Hematopoietic multipotent progenitor cell treated with erythropoietin and hydrocortisone succinate and interleukin-3 and kit ligand, for 6 days (in vitro differentiated cells): ENCODE measurements at places on chromosomes 6 and 20.
A peak's percentile ranks its signal among the peaks of the same experiment; 100 is the strongest.

DNA sequence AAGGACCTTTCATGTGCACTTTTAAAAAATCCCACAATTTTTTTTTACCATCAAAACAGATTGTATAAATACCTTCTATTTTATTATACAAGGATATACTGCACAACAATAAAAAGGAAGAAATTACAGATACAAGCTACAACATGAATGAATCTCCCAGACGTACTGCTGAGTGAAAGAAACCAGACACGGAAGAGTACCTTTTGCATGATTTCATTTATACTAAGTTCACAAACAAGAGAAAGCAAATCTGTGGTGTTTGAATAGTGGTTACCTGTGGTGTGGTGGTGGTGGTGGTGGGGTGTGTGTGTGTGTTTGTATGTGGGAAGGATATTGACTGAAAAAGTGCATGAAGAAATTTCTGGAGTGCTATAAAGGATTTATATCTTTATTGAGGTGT lies 6.8 kb upstream of the PLCB4 start:
- no peak for DNase-seq

DNA sequence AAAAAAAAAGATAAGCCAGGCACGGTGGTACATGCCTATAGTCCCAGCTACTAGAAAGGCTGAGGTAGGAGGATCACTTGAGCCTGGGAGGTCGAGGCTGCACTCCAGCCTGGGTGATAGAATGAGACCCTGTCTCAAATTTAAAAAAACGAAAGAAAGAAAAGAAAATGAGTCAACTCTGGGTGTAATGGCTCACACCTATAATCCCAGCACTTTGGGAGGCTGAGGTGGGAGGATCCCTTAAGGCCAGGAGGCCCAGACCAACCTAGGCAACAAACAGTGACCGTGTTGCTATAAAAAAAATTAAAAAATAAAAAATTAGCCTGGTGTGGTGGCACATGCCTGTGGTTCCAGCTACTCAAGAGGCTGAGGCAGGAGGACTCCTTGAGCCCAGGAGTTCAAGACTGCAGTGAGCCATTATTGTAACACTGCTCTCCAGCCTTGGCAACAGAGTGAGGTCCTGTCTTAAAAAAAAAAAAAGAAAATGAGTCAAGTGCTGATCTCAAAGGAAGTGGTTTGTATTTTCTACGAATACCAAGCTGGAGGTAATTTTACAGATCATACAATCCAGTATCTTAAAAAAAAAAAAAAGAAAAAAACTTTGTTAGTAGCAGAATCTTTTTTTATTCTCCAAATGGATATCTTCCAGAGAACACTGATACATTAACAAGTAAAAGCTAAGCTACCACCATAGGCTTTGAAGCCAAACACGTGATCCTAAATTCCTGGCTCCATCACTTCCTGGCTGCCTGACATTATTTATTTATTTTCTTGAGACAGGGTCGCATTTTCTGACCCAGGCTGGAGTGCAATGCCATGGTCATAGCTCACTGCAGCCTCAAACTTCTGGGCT lies 5.7 kb downstream of the COMMD7 start:
- DNase-seq, result peak; percentile 28

DNA sequence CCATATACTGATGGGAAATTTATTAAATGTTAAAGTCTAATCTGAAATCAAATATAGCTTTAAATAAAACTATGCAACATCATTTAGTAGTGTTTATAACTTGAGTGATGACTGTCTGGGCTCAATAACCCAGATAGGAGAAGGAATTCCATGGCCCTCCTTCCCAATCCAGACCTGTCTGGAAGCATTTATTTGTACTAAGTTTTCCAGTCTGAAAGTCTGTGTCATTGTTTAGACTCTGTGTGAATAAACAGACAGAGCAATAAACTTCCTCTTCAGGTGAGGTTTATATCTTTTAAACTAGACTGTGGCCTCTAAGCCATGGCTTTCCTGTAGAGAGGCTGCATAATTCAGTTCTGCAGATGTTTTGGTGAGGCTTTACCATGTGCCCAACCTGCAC lies 176.4 kb downstream of the SOX4 start:
- no peak for DNase-seq

- peak; percentile 34 for DNase-seq
Measured at GRCh38 chr20:40251284-40251932, 437.6 kb downstream of the MAFB start.

GRCh38 chr20:36548006-36548315 lies 6.6 kb downstream of the MYL9 start:
- peak; percentile 19 for DNase-seq

DNA sequence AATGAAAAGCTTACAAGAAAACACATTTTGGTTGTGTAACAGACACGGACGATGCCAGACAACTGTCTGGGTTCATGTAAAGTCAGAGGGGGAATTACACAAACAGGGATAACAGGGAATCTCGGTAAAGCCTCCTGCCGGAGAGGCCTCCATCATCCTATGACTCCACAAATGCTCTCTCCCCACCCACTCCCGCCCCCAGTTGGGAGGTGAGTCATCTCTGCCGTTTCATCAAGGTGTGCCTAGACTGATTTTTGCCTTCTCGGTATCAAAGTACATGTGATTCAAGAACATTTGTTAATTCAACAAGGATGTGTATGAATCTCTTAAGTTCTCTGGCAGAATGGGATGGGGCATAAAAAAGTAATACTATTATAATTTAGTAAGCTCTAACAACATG lies 304.9 kb upstream of the PRDM1 start:
- no peak for DNase-seq

DNA sequence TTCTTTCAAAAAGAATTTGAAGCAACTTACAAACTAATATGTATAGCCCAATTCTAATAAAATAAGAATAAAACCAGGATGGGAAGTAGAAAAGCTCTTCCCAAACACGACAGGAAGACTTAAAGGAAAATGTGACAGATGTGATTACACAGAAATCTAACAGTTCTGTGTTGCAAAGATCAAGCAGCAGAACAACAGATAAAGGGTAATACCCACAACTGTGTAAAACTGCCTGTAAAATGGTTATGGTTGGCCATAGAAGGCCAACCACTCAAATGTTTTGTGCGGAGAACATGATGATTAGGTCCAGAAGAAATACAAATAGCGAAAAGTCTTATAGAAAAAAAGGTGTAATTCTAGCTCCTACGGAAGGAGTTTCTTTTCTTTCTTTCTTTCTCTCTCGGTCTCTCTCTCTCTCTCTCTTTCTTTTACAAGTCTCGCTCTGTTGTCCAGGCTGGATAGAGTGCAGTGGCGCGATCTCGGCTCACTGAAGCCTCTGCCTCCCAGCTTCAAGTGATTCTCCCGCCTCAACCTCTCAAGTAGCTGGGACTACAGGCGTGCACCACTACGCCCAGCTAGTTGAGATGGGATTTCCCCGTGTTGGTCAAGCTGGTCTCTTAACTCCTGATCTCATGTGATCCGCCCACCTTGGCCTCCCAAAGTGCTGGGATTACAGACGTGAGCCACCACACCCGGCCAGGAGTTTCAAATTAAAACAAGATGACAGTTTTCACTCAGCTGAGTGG lies 128.5 kb downstream of the QRSL1 start:
- no peak for DNase-seq

GRCh38 chr6:162438980-162439379 lies 288.6 kb downstream of the PRKN start:
- DNase-seq, result no peak

- DNase-seq, result no peak
Measured at GRCh38 chr6:30341728-30342127, 3.2 kb upstream of the RPP21 start.

GRCh38 chr20:57911512-57912226 lies 201.9 kb upstream of the PMEPA1 start:
- DNase-seq, result no peak
